ENCODE measurements at places on chromosomes 2 and 18.

- no peak for DNase-seq
Observed at GRCh38 chr2:220107380-220107791, 480.0 kb downstream of the SLC4A3 start.

GRCh38 chr2:217521820-217522219, 481.0 kb downstream of the TNS1 start:
- DNase-seq = no peak

GRCh38 chr18:64991102-64991501, 759.7 kb upstream of the CDH7 start:
- no peak for DNase-seq

- no peak for DNase-seq
Observed at GRCh38 chr18:51053814-51054213, 23.8 kb downstream of the SMAD4 start.

DNA sequence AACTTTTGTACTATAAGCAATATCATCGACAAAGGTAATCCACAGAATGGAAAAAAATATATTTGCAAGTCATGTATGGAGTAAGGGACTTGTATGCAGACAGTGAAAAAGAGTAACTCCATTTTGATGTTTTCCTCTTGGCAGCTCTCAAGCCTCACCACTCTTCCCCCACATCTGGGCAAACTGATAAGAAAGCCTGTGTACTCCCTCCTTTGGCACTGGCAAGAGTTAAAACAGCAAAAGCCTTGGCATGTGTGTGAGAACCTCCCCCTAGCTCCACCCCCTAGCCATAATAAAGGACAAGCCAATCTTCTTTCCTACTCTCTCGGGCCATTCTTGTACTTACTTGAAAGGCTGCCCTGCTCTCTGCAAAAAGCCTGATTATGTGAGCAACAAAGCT, 335.2 kb downstream of the LRATD1 start:
- DNase-seq = no peak

GRCh38 chr2:43179942-43180341, 46.5 kb downstream of the ZFP36L2 start:
- DNase-seq = no peak

DNA sequence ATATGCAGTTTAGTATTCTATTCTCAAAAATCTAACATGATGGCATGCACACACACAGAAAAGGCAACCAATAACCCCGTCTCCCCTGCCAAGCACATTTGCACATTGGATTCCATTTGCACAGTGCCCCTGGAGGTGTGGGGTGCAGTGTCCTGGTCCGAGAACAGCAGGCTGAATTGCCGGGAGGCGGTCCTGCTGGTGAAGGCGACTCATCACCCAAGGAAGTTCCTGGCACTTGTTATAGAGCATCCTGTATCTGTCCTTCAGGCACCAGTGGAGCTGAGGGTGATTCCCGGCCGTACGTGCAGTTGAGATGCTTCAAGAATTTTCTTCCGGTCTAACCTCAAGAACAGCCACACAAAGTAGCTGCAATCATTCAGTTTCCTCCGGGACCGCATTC, 73.0 kb upstream of the RAB12 start:
- DNase-seq = no peak

DNA sequence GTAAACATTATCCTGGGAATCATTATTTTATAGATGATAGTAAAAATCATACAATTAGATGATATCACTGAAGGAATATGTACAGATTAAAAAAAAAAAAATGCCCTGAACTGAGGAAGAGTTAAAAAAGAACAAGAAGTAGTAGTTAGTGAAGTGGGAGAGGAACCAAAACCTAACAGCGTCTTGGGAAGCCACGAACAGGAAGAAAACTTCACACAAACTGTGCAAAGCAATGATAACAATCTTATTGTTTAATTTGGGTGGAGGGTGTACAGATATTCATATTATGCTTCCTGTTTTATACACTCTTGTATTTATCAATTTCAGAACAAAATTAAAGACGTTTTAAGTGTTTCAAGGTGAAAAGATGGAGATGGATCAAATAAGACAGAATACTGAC, 3.5 kb downstream of the HEATR5B start:
- no peak for DNase-seq

- no peak for DNase-seq
Observed at GRCh38 chr2:16084274-16084673, 143.9 kb downstream of the MYCN start.

DNA sequence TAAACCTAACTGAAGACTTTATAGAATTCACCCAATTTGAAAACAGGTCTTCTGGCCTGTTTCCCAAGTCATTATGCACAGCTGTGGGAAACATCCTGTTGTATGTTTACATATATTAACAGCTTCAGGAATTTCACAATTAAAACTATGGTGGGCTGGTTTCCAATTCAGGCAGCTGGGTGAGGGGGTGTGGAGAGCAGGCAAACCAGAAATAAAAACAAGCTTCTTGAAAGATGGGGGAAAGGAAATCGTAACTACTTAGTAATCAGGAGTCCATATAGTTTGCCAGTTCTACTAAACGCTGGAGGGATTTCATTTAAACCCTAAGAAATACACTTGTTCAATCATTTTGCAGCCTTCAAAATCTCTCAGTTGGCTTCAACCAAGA, 22.8 kb downstream of the ATP8B1 start:
- no peak for DNase-seq

DNA sequence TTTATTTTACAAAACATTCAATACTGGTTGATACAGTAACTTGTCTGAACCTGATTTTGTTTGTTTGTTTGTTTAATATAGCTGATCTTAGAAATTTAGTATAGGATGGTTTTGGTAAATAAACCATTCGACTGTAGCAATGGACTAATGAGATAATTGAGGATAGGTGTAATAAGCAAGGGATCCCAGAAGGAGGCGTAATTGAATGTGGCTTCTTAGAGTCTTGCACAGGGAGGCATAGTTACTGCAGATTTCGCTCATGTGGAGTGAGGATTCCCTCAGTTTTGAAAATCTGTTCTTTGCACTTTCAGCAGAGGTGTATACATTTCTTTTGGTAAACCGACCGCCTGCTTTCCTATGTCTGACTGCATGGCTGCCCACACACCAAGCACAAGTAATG, 709.6 kb downstream of the SOCS6 start:
- no peak for DNase-seq
